Osteoblast (primary cell): ENCODE measurements at places on chromosomes 16 and 17. TPM values are rescaled to one million over a fixed set of nuclear protein-coding genes. Genes with fewer than 3 reads are reported as not detected.

DNA sequence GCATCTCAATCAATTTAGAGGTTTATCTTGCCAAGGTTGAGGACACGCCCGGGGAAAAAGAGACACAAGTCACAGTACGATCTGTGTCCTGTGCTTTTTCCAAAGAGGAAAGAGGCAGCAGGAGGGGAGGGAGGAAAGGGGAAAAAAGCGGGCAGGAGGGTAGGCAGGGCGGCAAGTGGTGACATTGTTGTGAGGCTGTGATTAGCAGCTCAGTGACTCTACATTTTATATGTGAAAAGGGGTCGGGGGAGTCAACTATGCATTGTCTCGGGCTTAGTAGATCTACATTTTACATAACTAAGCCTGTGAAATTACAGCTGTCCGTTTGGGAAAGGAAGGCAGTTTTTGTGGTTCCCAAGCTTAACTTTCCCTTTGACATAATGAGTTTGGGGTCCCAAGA lies 22.2 kb upstream of the RIPOR1 start:
- DNase-seq = no peak

DNA sequence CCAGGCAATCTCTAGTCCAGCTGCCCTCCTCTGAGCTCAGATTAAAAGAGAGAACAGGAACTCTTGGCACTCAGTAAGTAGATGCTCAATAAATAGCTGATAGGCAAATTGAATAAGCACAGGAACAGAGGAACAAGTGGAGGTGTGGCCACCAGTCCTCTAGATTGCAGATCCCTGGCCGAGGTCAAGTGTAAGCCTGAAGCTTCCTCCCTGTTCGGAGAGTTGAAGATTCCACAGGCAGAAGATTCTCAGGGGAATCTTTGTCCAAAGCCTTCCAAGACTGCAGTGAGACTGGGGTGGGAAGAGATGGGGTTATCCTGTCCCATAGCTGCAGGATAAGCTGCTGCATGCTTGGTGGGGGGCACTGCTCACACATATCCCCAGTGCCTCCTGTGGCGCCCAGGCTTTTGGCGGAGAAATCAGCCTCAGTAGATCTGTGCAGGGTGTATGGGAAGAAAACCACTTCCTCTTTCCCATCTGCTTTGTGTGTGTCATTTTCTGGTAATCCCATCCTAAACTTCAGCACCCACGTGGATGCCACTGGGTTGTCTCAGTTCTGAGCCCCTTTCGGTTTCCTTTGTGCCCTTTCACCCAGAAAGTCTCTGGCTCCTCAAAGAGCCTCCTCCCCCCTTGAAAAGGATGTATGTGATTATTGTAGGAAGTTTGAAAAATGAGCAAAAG lies 12.1 kb downstream of the CD300A start:
- DNase-seq = no peak

The TBX21 gene
- total RNA-seq = not detected in 2 replicates

DNA sequence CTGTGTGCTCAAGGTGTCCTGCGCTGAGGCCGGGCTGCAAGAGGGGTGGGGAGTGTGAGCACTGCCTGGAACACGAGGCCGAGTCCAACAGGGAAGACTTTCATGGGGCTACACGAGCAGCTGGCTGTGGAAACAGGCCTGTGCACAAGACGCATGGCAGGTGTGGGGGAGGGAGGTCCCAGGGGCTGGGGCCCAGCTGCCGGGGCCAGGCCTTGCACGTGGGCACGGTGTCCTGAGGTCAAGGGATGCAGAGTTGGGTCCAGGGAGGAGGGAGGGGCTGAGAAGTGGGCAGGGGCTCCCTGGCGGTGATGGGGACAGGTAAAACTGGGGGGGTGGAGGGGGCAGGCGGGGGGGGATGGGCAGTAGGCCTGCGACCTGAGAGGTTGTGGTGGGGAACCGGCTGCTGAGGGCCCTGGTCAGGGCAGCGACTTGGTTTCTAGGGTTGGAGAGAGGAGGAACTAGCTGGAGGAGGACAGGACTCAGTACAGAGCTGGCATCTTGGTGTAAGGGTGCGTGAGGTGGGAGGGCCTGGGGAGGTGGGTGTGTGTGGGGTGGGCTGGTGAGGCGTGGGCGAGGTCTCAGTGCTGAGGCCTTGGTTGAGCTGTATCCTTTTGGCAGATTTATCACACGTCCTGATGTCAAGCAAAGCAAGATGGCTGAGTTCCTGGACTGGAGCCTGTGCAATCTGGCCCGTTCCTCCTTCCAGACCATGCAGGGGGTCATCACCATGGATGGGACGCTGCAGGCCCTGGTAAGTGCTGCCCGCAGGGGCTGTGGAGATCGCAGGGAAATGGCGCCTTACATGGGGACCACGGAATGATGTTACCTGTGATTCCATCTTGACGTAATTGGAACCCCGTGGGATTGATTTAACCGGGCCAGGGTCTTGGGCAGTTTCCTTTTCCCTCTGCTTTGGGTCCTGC lies 29.4 kb downstream of the TBCD start:
- peak; percentile 48 for DNase-seq

The KRT32 gene
- total RNA-seq = not detected in 2 replicates

- DNase-seq = peak; percentile 86
Observed at GRCh38 chr16:70789595-70790447, 11.1 kb downstream of the VAC14 start.

- DNase-seq = no peak
Observed at GRCh38 chr16:17607075-17607509, 136.3 kb upstream of the XYLT1 start.

- no peak for DNase-seq
Observed at GRCh38 chr17:5468075-5468473, 708 bp downstream of the DHX33 start.

DNA sequence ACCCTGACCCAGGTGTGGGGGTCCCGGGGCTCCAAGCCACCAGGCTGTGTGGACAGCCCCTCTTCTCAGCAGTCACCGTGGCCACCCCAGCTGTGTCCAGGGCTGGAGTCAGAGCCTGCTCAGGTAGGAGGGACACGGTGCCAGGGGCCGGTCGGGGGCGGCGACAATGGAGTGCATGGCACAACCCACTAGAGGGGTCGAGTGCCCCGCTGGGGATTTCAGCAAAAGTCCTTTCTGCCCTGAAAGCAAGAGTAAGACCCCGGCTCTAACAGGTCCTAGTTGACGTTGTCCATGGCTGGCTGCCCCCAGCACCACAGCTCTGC lies 11.3 kb downstream of the UTS2R start:
- peak; percentile 62 for DNase-seq

DNA sequence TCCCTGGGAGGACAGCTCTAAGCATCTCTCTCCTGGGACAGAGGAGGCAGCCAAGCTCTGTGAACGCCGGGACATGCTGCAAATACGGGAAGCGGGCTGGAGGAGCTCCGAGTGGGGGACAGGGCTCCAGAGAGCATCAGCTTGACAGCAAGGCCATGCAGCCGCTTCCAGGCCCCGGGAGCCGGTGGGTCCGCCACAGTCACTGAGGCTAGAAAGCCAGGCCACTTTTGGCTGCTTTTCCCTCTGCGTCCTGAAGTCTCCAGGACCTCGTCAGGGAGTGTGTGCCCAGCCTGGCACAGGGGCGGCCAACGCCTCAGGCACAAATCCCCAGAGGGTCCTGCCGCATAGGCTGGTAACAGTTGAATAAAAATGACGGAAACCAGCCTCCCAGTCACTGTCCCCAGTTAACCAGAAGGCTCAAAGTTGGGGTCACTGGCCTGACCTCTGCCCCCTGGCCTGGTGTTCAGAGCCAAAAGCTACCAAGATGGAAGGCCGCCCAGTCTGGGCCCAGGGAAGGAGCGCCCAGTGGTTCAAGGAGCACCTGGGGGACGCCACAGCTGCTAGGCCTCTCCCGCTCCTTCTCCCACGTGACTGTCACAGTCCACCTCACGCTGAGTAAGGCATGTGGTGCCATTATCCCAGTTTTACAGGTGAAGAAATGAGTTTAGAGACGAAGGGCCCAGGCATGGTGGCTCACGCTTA lies 3.2 kb upstream of the TRIM65 start:
- peak; percentile 68 for DNase-seq

The LRRC37A3 gene
- total RNA-seq = 14.1 and 15.2 TPM in 2 replicates

- no peak for DNase-seq
Observed at GRCh38 chr17:74198694-74199093, 4.8 kb upstream of the RPL38 start.

DNA sequence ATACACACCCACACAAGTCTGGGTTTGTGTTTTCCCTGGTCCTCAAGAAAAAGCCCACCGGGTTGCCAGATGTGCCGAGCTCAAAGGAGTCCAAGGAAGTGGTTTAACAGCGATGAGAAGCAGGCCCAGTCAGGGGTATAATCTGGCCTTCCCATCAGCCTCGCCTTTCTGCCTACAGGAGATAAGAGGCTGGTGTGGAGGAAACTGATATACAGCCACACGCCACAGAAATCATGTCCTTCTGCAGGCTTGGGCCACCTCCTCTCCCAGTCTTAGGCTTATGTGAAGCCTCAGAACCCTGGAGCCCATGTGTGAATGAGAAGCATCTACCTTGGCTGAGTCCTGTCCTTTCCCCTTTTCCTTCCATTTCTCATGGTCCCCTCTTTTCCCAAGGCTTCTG lies 43.6 kb upstream of the MMP2 start:
- no peak for DNase-seq

DNA sequence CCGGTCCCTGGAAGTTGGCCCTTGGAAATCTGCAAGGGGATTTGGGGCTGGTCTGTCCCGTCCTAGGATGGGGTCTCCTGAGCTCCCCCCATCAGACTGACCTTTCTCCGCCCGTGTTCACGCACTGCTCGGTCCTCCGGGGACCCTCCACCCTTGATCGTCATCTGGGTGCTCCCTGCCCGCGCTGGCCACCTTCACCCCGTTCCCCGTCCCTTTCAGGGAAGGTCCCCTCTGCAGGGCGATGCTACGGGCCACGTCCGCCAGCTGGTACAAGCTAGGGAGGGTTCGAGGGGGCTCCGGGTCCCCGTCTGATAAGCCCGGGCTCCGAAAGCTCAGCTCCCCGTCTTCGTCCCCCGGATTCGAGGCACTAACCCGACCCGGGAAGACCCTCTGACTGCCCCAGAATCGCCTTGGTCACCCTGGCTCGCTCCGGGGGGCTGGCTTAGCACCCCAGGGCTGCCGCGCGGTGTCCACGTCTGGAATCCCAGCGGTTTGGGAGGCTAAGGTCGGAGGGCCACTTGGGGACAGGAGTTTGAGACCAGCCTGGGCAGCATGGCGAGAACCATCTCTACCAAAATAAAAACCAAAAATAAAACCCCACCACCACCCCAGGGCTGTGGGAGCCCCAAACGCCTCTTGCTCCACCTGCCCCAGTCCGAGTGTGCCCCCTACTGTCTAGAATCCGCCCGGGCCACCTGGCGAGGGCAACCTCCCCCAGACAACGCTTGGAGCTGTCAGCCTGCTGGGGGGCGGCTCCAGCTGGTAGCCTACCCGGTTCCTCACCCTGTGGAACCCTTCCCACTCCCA lies 1.1 kb upstream of the SLC43A2 start:
- DNase-seq = peak; percentile 83

GRCh38 chr17:12395733-12396354 lies 269.8 kb upstream of the MYOCD start:
- no peak for DNase-seq

The AOC3 gene
- total RNA-seq = under 0.01 TPM in 1 of 2 replicates, not detected in the other

DNA sequence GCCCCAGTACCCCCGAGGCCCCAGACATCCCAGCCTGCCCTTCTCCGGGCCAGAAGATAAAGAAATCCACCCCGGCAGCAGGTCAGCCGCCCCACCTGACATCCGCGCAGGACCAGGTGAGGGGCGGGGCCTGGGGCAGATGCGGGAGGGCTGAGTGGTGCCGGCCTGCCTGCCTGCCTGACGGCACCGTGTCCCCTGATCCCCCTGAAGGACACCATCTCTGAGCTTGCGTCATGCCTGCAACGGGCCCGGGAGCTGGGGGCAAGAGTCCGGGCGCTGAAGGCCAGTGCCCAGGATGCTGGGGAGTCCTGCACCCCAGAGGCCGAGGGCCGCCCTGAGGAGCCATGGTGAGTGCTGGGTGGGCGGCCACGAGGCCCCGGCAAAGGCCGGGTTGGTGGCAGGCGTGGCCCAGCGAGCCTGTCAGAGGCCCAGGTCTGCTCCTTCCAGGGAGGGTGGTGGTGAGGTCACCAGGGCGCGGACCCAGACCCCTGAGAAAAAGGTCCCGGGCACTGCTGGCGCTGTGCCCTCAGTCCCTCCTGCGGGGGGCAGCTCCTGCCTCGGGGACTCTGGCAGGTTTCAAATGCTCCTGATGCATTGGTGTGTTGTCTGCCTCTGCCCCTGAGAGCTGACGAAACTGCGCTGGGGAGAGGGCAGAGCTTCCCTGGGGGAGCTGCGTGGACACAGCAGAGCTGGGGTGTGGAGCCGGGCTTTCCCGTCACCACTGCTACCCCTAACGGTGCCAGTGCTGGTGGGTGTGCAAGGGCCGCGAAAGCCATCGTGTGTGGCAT lies 1.2 kb downstream of the CDT1 start:
- peak; percentile 93 for DNase-seq

GRCh38 chr16:56202036-56202435 lies 10.7 kb downstream of the GNAO1 start:
- no peak for DNase-seq

- DNase-seq = no peak
Observed at GRCh38 chr16:12461201-12461600, 342.5 kb downstream of the CPPED1 start.
